Stimulated activated CD4-positive, alpha-beta T cell treated with anti-CD3 and anti-CD28 coated beads, Interleukin-12 subunit alpha, Interleukin-12 subunit beta, amount 100 ng/mL, for 48 hours (primary cell): ENCODE measurements at places on chromosomes 2 and 18.

DNA sequence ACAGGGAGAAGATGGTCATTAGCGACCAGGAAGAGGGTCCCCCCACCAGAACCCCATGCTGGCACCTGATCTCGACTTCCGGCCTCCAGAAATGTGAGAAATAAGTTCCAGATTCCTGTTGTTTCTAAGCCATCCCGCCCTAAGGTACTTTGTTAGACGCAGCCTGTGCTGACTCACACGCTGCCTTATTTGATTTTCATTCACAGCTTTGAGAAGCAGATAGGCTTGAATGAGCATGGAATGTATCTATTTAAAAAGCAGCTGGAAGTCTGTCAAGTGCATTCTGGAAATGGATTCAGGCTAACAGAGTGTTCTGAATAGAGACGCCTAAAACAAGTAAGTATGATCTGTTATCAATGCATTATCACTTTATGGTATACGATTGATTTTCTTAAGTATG lies 8.3 kb upstream of the IL1R2 start:
- no peak for DNase-seq

- no peak for DNase-seq
These were observed 13.9 kb upstream of the MLPH start for GRCh38 chr2:237472909-237473877.

- DNase-seq: no peak
These were observed 108.4 kb upstream of the SNTG2 start for GRCh38 chr2:842151-842803.

DNA sequence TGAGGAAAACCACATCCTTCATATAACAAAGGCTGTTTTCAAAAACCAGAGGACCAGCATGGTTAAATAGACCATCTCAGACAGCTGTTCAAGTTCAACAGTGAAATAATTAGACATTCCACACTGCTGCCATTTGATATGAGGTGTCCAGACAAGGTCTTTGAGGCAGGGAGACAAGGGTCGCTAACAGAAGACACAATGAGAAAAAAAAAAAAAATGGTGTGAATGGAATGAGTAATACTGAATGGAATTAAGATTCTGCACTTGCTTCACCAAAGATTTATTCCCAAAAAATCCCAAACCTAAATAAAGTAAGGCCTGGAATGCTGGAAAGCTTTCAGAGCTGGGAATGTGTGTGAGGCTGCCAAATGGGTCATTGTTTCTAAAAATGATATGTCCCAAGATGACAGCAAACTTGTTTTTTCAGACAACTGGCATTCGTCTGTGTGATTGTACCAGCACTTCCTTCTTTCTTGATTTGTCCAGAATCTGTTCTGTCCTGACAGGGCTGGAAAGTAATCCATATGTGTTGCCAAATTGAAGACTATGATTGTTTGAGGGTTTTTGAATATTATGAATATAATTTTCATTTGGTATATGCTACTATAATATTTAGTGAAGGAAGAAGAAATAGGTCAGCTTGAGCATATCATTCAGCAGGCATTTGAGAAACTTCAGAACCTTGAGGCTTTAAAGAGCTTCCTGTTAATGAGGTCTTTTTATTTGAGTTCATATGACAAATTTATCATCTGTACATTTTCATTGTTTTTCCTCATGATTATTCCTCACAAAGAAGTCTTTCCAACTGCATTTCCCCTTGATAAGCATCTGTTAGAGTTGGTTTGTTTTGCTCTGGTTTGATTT lies 85.2 kb upstream of the ITGA4 start:
- no peak for DNase-seq

- peak; percentile 57 for DNase-seq
These were observed 62.1 kb upstream of the MAPRE2 start for GRCh38 chr18:34978953-34979608.

- peak; percentile 73 for DNase-seq
These were observed 8.8 kb downstream of the RTP5 start for GRCh38 chr2:241877989-241878970.

DNA sequence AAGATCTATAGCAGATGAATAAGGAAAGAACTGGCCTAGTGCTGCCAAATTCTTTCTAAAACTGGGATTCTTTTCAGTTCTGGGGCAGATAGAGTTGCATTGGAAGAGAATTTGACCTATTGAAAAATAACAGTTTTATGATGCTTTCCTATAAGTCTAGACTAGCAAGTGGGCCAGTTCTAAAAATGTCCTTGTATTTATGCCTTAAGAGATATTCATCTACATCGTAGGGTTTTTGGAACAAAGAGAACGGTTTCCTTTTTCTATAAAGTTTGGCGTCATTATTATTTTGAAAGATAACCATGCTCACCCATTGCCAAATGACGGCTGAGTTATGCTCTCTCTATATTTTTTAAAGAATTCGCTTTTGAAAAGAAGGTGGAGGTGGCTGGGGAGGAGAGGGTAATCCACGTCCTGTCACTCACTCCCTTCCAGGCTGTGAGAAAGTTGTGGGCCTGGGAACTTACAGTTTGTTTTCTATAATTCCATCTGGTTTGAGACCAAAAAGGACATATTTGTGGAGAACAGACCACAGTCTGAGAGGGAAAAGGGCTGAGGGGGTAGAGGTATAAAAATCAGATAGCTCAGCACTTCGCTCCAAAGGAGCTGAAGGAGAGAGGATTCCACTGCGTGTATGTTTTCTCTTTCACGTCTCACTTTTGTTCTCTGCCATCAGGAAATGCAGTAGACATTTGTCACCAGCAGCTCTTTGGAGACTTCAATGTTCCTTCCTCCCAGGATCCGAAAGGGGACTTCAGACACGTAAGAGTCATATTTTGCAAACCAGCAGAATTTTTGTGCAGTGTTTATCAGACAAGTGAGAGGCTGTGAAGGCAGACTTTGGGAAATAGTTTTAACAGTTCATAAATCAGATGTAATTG lies 281.9 kb upstream of the FN1 start:
- no peak for DNase-seq
